Liver (tissue), 10 donors: ENCODE measurements at places on chromosomes 5 and 9. TPM values are rescaled to one million over a fixed set of nuclear protein-coding genes. Genes with fewer than 3 reads are reported as not detected.

DNA sequence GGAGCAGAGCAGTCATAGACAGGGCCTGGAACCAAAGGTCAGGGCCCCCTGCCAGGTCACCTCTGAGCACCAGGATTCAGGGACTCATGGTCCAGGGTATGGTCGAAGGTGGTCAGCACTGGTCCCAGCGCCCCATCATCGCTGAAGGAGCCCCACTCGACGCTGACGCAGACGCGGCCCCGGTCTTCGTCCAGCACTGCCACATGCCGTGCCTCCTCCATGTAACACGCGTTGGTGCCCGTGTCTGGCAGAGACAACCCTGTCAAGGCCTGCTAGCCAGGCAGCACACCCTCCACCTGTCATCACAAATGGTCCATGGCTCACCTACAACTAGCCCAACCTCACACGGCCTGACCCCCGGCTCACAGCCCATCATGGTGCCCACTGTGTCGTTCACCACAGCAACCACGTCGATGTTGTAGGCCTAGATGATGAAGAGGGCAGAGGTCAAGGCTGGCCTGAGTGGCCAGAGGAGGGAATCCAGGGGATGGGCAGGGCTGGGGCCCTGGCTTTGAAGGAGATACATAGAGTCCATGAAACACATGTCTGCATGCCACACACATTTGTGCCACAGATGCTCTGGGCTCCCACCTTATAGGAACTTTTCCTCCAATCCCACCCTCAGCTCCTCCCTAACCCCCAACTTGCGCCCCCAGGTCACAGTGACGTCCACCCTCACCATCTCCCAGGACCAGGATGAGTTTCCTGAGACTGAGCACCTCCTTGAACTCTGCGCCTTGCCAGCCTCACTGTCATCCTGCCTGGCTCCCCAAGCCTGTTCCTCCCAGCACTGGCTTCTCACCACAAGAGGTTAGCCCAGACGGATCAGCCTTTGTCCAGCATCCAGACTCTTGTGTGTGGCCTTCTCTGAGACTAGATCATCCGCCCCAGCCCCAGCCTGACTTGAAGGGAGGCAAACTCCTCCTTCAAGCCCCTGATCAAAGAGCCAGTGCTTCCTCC lies 9.5 kb downstream of the HK3 start:
- H3K4me1 ChIP-seq, result no peaks in the 10 kb centered on the region
- no peak for DNase-seq
- no peaks in the 10 kb centered on the region for H3K27me3 ChIP-seq
- H3K4me3 ChIP-seq, result no peak overlapping the region

Gene SLC28A3
- total RNA-seq, result 0.37 TPM

Gene INSL4
- total RNA-seq, result not detected

DNA sequence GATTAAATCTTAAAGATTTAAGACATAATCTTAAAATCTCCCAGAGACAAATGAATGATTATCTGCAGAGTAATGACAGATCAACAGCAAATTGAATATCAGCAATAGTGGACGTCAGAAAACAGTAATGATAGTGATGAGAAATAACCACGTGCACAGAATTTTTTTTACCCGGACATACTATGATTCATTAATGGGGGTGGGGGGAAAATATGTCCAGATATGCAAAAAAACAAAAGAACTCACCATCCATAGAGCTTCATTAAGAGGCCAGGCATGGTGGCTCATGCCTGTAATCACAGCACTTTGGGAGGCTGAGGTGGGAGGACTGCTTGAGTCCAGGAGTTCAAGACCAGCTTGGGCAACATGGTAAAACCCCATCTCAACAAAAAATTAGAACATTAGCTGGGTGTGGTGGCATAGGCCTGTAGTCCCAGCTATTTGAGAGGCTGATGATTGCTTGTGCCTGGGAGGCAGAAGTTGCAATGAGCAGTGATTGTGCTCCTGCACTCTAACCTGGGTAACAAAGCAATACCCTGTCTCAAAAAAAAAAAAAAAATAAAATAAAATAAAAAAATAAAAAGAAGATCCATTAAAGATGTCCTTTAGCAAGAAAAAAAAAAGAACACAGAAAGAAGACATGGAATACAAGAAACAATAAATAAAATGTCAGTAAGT lies 30.9 kb upstream of the SHOC1 start:
- no peak for DNase-seq
- no peaks in the 10 kb centered on the region for H3K4me1 ChIP-seq
- no peak overlapping the region for H3K27ac ChIP-seq
- H3K27me3 ChIP-seq, result no peaks in the 10 kb centered on the region
- H3K36me3 ChIP-seq, result no peaks in the 10 kb centered on the region

GRCh38 chr5:76941442-76941841 lies 11.4 kb upstream of the CRHBP start:
- no peaks in the 10 kb centered on the region for H3K4me1 ChIP-seq
- H3K4me3 ChIP-seq, result no peak overlapping the region
- H3K27ac ChIP-seq, result no peak overlapping the region
- no peak for DNase-seq
- H3K36me3 ChIP-seq, result no peaks in the 10 kb centered on the region
- H3K27me3 ChIP-seq, result no peaks in the 10 kb centered on the region

Gene F2RL1
- total RNA-seq, result 3.1 TPM

Gene ADAMTS16
- under 0.01 TPM for total RNA-seq

GRCh38 chr5:78534148-78534904 lies 114.2 kb downstream of the LHFPL2 start:
- no peak overlapping the region for H3K27ac ChIP-seq
- DNase-seq, result no peak
- no peak overlapping the region for H3K4me3 ChIP-seq
- H3K4me1 ChIP-seq, result no peaks in the 10 kb centered on the region

Gene OTP
- not detected for total RNA-seq

Gene ADAMTS12
- total RNA-seq, result 3.4 TPM

Gene CCDC107
- total RNA-seq, result 5.4 TPM

DNA sequence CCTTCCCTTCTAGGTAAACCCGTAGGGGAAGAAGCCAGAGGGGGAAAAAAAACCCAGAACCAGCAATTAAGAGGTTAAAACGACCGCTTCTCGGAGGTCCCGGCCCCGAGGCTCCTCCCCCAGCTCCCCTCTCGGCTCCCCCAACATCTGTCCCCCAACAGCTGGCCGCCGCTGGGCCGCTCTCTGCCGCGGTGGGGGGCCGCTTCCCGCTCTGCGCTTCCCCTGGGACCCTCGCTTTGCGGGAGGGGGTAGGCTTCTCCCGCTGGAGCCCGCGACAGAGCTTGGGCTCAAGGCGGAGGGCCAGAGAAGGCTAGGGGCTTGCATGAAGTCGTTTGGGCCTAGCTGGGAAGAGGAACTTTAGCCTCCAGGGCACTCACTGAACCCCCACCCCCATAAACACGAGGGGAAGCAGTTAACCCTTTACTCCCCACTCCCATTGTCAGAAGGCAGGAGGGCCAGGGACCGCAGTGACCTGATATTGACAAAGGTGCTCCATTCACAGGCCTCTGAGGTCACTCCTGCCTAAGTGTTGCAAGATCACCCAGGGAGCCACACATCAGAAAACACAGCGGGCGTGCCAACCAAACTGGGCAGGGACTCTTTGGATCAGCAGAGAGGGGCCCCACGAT lies 7.5 kb downstream of the LHX6 start:
- H3K27me3 ChIP-seq, result peaks cover 4% of the 10 kb centered on the region
- DNase-seq, result no peak
- no peak overlapping the region for H3K4me3 ChIP-seq
- H3K27ac ChIP-seq, result no peak overlapping the region
- H3K36me3 ChIP-seq, result no peaks in the 10 kb centered on the region
- peaks cover 18% of the 10 kb centered on the region for H3K4me1 ChIP-seq

DNA sequence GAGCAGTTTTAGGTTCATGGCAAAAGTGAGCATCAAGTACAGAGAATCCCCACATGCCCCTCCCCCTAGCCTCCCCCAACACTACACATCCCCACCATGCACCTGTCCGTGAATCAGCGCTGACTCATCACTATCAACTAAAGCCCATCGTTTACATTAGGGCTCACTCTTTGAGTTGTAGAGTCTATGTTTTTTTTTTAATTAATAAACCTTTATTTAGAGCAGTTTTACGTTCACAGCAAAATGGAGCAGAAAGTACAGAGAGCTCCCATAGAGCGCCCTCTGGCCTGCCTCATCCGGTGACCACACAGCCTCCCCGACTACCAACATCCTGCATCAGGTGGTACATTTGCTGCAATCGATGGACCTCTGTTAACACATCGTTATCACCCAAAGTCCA lies 47.9 kb upstream of the UNC5A start:
- no peaks in the 10 kb centered on the region for H3K36me3 ChIP-seq
- no peak overlapping the region for H3K27ac ChIP-seq
- no peak for DNase-seq
- H3K27me3 ChIP-seq, result no peaks in the 10 kb centered on the region
- H3K4me3 ChIP-seq, result no peak overlapping the region

DNA sequence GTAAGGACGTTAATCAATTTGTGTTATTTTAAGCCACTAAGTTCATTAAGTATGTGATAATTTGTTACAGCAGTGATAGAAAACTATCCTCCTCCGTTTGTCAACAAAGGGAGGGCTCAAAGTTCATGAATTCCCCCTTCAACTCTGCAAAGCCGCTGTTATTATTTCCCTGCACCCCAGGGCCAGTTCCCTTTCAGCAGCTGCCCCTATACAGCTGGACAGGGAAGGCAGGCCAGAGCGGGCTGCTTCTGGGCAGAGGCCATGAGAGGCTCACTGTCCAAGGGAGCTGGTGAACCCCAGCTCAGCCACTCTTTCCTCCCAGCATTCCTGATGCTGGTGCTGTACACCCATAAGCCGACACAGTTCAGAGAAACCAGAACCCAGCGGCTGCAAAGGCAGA lies 102.4 kb upstream of the GPR151 start:
- H3K36me3 ChIP-seq, result no peaks in the 10 kb centered on the region
- no peaks in the 10 kb centered on the region for H3K4me1 ChIP-seq
- no peak overlapping the region for H3K4me3 ChIP-seq
- no peaks in the 10 kb centered on the region for H3K27me3 ChIP-seq
- H3K27ac ChIP-seq, result no peak overlapping the region

Gene SLC45A2
- total RNA-seq, result 1.3 TPM

GRCh38 chr5:74630453-74631066 lies 10.0 kb downstream of the ENC1 start:
- H3K4me3 ChIP-seq, result no peak overlapping the region
- peaks cover 3% of the 10 kb centered on the region for H3K4me1 ChIP-seq
- H3K27ac ChIP-seq, result no peak overlapping the region
- no peaks in the 10 kb centered on the region for H3K27me3 ChIP-seq

DNA sequence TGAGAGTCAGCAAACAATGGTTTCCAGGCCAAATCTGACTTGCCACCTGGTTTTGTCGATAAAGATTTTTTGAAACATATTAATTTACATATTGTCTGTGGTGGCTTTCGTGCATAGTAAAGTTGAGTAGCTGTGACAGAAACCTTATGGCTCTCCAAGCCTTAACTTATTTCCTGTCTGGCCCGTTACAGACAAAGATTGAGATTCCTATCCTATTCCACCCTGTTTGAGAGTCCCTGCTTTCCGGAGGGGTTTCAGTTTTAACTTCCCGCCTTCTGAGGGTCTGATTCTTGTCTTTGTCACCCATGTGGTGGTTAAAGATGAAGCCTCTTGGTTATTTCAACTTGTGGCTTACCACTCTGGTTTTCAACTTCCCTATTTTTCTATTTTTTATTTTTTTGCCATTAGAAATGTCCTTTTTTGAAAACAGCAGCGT lies 11.4 kb downstream of the OTULIN start:
- no peaks in the 10 kb centered on the region for H3K27me3 ChIP-seq
- no peak overlapping the region for H3K4me3 ChIP-seq
- peaks cover 7% of the 10 kb centered on the region for H3K36me3 ChIP-seq
- no peak overlapping the region for H3K27ac ChIP-seq
- no peak for DNase-seq

GRCh38 chr5:32233220-32233695 lies 59.1 kb upstream of the GOLPH3 start:
- no peak for DNase-seq
- no peaks in the 10 kb centered on the region for H3K27me3 ChIP-seq
- peak overlapping the region; percentile 87 for H3K27ac ChIP-seq
- no peak overlapping the region for H3K4me3 ChIP-seq
- H3K4me1 ChIP-seq, result peaks cover 42% of the 10 kb centered on the region

GRCh38 chr5:126363658-126364057 lies 59.6 kb upstream of the GRAMD2B start:
- no peaks in the 10 kb centered on the region for H3K36me3 ChIP-seq
- H3K27ac ChIP-seq, result peak overlapping the region; percentile 79
- H3K4me3 ChIP-seq, result no peak overlapping the region
- no peak for DNase-seq
- peaks cover 22% of the 10 kb centered on the region for H3K4me1 ChIP-seq

Gene ZNG1F
- total RNA-seq, result 3.9 TPM

DNA sequence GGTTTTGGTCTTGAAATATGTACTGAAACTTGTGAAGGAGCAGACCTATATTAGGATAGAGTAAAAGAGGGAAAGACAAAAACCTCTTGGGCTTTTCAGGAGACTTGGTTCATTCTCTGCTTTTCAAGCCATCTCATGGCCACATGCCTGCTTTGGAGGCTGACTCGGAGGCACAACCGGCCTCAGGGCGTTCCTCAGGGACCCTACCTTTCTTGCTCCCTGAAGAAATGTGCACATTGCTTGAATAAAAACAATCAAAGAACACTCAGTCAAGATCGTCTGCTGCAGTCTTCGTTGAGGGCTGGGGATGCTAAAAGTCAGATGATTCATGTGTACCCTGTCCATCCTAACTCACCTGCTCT lies 994 bp downstream of the IRGM start:
- H3K4me1 ChIP-seq, result no peaks in the 10 kb centered on the region
- H3K27ac ChIP-seq, result no peak overlapping the region
- H3K27me3 ChIP-seq, result no peaks in the 10 kb centered on the region
- no peak overlapping the region for H3K4me3 ChIP-seq
- no peaks in the 10 kb centered on the region for H3K36me3 ChIP-seq

DNA sequence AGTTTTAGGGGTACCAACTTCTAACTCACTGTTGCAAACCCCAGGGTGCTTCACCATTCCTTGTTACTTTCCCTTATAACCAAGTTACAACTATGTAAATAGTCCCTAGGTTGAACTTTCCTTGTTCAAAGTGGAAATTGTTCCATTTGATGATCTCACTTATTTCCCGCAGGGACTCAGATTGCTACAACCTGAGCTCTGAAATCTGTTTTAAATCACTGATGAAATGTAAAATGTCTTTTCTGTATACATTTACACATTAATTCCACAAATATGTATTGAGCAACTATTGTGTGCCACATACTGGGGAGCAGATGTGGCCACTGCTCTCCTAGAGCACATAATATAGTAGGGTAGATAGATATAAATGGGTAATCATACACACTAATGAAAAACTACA lies 69.1 kb upstream of the TARS1 start:
- H3K36me3 ChIP-seq, result no peaks in the 10 kb centered on the region
- no peaks in the 10 kb centered on the region for H3K4me1 ChIP-seq
- H3K4me3 ChIP-seq, result no peak overlapping the region
- H3K27me3 ChIP-seq, result no peaks in the 10 kb centered on the region

Gene SMIM33
- not detected for total RNA-seq

DNA sequence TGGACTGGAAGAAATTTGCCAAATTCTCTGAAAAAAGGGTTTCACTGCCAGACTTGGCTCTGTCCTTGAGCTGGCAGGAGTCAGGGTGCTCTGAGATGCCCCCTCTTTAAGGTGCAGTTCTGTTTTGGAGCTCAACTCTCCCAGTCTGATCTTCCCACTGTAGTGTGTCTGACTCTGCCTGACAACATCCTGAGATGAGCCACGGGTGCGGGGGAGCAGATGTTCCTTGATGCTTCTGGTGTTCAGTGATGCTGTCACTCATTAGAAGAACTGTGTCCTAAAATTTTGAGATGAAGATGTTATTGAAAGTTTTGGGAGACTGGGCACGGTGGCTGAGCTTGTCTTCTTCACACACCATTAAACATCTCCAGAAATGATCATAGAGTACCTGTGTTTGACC lies 78.2 kb downstream of the BASP1 start:
- H3K27me3 ChIP-seq, result no peaks in the 10 kb centered on the region
- no peak for DNase-seq
- no peaks in the 10 kb centered on the region for H3K36me3 ChIP-seq
- H3K27ac ChIP-seq, result no peak overlapping the region
